ENCODE measurements at places on chromosomes 2 and 18. TPM values are rescaled to one million over a fixed set of nuclear protein-coding genes. Genes with fewer than 3 reads are reported as not detected.

The STEAP3 gene
- total RNA-seq = 165 TPM

The RNF103 gene
- 47.7 TPM for total RNA-seq

GRCh38 chr2:241703032-241703604 lies 1.3 kb downstream of the ING5 start:
- H3K36me3 ChIP-seq = no peaks in the 10 kb centered on the region
- H3K27ac ChIP-seq = no peak overlapping the region
- H3K4me3 ChIP-seq = peak overlapping the region; percentile 95
- no peaks in the 10 kb centered on the region for H3K4me1 ChIP-seq
- no peaks in the 10 kb centered on the region for H3K27me3 ChIP-seq

The SLC16A14 gene
- total RNA-seq = 0.14 TPM

- DNase-seq = no peak
- H3K27ac ChIP-seq = no peak overlapping the region
- H3K36me3 ChIP-seq = no peaks in the 10 kb centered on the region
- H3K4me1 ChIP-seq = peaks cover 12% of the 10 kb centered on the region
- no peaks in the 10 kb centered on the region for H3K27me3 ChIP-seq
These were observed 42.1 kb upstream of the RFX8 start for GRCh38 chr2:101516823-101517690.

- H3K4me3 ChIP-seq = no peak overlapping the region
- H3K27ac ChIP-seq = peak overlapping the region; percentile 30
- H3K4me1 ChIP-seq = no peaks in the 10 kb centered on the region
- H3K36me3 ChIP-seq = no peaks in the 10 kb centered on the region
These were observed 51.2 kb upstream of the UGP2 start for GRCh38 chr2:63790491-63790890.

- no peak for DNase-seq
- no peaks in the 10 kb centered on the region for H3K27me3 ChIP-seq
- H3K4me1 ChIP-seq = no peaks in the 10 kb centered on the region
- no peak overlapping the region for H3K4me3 ChIP-seq
- no peak overlapping the region for H3K27ac ChIP-seq
These were observed 797.8 kb downstream of the CCDC85A start for GRCh38 chr2:56981554-56981953.

- H3K4me1 ChIP-seq = no peaks in the 10 kb centered on the region
- H3K36me3 ChIP-seq = no peaks in the 10 kb centered on the region
- H3K27ac ChIP-seq = no peak overlapping the region
- H3K4me3 ChIP-seq = no peak overlapping the region
- no peaks in the 10 kb centered on the region for H3K27me3 ChIP-seq
- no peak for DNase-seq
These were observed 60.6 kb downstream of the VAPA start for GRCh38 chr18:9974279-9974915.

GRCh38 chr2:112776113-112776512 lies 8.2 kb downstream of the IL1A start:
- H3K4me1 ChIP-seq = no peaks in the 10 kb centered on the region
- DNase-seq = no peak
- no peaks in the 10 kb centered on the region for H3K36me3 ChIP-seq
- no peak overlapping the region for H3K27ac ChIP-seq

DNA sequence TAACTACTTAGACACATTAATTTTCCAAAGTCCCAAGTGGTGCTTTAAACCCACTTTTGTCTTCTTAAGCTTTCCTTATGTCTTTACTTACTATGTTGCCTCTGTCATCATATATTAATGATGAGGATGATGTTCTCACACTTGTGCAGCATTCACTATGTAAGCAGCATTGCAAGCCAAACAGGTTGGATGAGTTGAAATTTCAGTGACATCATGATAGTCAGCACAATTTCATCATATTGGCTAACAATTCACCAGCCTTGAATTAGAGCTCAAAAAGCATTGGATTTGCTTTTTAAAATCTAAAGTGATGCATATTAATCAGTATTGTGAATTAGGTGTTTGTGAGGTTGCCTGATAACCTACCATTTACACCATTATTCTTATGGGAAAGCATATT lies 7.7 kb downstream of the APLF start:
- H3K36me3 ChIP-seq = no peaks in the 10 kb centered on the region
- no peaks in the 10 kb centered on the region for H3K27me3 ChIP-seq
- H3K4me3 ChIP-seq = no peak overlapping the region
- DNase-seq = no peak

The CYP26B1 gene
- 1.9 TPM for total RNA-seq

- no peak for DNase-seq
- H3K27me3 ChIP-seq = no peaks in the 10 kb centered on the region
- no peak overlapping the region for H3K27ac ChIP-seq
- H3K4me1 ChIP-seq = no peaks in the 10 kb centered on the region
- no peaks in the 10 kb centered on the region for H3K36me3 ChIP-seq
- no peak overlapping the region for H3K4me3 ChIP-seq
These were observed 109.1 kb upstream of the GLI2 start for GRCh38 chr2:120626566-120626965.

The IGFBP2 gene
- 1,047 TPM for total RNA-seq

- no peaks in the 10 kb centered on the region for H3K27me3 ChIP-seq
- no peaks in the 10 kb centered on the region for H3K36me3 ChIP-seq
- H3K4me3 ChIP-seq = no peak overlapping the region
- DNase-seq = no peak
These were observed 25.0 kb downstream of the TTN start for GRCh38 chr2:178782236-178782635.

DNA sequence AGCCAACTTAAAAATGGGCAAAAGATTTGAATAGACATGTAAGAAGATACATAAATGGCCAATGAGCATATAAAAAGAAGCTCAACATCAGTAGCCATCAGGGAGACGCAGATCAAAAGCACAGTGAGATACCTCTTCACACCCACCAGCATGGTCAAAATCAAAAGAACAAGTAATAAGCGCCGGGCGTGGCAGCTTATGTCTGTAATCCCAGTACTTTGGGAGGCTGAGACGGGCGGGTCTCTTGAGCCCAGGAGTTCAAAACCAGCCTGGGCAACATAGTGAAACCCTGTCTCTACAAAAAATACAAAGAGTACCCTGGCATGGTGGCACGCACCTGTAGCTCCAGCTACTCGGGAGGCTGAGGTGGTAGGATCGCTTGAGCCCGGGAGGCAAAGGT lies 4.6 kb upstream of the CIB4 start:
- no peak overlapping the region for H3K4me3 ChIP-seq
- no peaks in the 10 kb centered on the region for H3K4me1 ChIP-seq
- no peak for DNase-seq

The OSBPL6 gene
- total RNA-seq = 3.5 TPM

All from right lobe of liver (tissue), 6 donors.